ENCODE measurements at places on chromosomes 11 and 22. TPM values are rescaled to one million over a fixed set of nuclear protein-coding genes. Genes with fewer than 3 reads are reported as not detected.

CHRM1 gene
- 107 TPM for total RNA-seq

OR52N4 gene
- total RNA-seq, result not detected

RIC3 gene
- total RNA-seq, result 25.0 TPM

RTN4RL2 gene
- total RNA-seq, result 0.51 TPM

ADAMTS15 gene
- total RNA-seq, result 1.5 TPM

GNB1L gene
- total RNA-seq, result 5.6 TPM

OR4A16 gene
- not detected for total RNA-seq

GRCh38 chr11:96154802-96155520, 188.0 kb downstream of the MAML2 start:
- no peak for DNase-seq
- H3K36me3 ChIP-seq, result no peaks in the 10 kb centered on the region
- peaks cover 16% of the 10 kb centered on the region for H3K4me1 ChIP-seq

DNA sequence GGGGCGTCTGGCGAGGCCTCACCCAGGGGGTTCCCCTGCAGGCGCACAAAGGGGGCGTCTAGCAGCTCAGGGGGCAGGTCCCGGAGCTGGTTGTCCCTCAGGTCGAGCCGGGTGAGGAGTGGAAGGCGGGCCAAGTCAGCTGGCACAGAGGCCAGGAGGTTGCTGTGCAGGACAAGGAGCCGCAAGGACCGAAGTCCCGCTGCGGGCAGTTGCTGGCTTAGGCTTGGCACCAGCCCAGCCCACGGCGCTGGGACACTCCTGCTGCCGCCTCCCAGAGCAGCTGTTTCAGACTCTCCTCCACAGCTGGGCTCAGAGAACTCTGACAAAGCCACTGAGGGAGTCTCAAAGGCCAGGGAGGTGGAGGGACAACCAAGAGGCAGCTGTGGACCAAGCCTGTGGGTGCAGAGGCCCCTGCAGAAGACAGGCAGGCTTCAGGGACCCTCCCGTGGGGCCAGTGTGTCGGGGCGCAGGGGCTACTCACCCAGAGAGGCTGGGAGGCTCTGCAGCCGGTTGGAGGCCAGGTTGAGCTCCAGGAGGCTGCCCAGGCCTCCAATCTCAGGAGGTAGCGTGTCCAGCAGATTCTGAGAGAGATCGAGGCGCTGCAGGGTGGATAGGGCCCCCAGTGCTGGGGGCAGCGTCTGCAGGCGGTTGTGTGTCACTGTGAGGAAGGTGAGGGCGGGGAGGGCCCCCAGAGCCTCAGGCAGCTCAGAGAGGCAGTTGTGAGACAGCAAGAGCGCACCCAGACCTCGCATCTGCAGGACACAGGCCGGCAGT, 2.2 kb downstream of the PIDD1 start:
- H3K36me3 ChIP-seq, result no peaks in the 10 kb centered on the region
- H3K27me3 ChIP-seq, result no peaks in the 10 kb centered on the region
- DNase-seq, result no peak
- H3K4me3 ChIP-seq, result no peak overlapping the region

GRCh38 chr11:68399916-68400315, 60.6 kb upstream of the PPP6R3 start:
- peaks cover 7% of the 10 kb centered on the region for H3K36me3 ChIP-seq
- peaks cover 19% of the 10 kb centered on the region for H3K4me1 ChIP-seq
- H3K27ac ChIP-seq, result peak overlapping the region; percentile 64
- H3K4me3 ChIP-seq, result no peak overlapping the region
- no peak for DNase-seq
- H3K27me3 ChIP-seq, result no peaks in the 10 kb centered on the region

- no peaks in the 10 kb centered on the region for H3K36me3 ChIP-seq
- no peak overlapping the region for H3K27ac ChIP-seq
- no peak for DNase-seq
- no peaks in the 10 kb centered on the region for H3K4me1 ChIP-seq
- no peak overlapping the region for H3K4me3 ChIP-seq
These were observed 7.8 kb upstream of the MMP3 start for GRCh38 chr11:102850973-102851745.

GRCh38 chr11:115930886-115931547, 426.8 kb upstream of the CADM1 start:
- no peak overlapping the region for H3K27ac ChIP-seq
- H3K4me3 ChIP-seq, result no peak overlapping the region
- DNase-seq, result no peak
- no peaks in the 10 kb centered on the region for H3K4me1 ChIP-seq

DNA sequence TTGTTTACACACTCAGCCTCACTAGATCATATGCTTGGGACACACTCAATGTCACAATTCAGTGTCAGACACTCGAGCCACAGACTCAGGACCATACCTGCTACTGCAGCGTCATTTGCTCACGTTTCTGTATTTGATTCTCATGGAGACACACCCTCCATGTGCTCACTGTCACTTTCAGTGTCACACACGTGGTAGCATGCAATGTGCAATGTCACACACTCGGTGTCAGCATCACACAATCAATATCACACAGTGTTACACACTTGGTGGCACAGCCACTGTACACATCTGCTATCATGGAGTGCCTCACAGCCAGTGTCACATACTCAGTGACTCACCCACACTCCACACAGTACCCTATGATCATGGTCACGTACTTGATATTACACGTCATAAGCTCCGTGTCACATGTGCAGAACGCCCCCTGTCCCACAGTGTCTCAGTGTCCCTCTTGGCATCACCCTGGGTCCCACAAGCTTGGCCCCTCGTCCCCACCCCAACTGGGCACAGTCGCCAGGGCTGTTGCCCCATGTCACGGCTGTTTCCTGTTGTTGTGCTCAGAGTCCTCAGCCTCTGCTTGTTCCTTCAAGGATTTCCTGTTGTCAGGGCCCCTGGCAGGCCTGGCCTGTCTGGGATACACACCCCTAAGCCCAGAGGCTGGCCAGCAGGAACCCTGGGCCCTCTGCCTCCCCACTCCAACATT, 49.6 kb downstream of the PDE2A start:
- H3K4me3 ChIP-seq, result no peak overlapping the region
- H3K27me3 ChIP-seq, result no peaks in the 10 kb centered on the region
- H3K4me1 ChIP-seq, result peaks cover 11% of the 10 kb centered on the region
- H3K27ac ChIP-seq, result peak overlapping the region; percentile 57
- DNase-seq, result no peak
- H3K36me3 ChIP-seq, result no peaks in the 10 kb centered on the region

DNA sequence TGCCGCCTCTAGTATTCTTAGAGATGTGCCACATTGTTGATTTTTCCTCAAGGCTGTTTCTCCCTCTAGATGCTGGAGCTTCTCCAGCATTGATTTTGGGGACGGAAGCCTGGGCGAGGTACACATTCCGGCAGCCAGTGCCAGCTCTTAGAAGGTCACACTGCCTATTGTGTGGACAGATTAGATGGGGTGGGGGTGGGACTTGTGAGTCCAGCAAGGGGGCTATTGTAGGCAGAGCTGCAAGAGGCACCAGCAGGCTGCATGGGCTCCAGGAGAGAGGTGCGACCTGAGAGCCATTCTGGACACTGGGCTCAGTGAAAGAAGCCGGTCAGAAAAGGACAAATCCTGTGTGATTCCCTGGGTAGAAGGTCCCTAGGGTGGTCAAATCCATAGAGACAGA, 12.4 kb downstream of the C11orf21 start:
- no peak overlapping the region for H3K27ac ChIP-seq
- H3K4me1 ChIP-seq, result no peaks in the 10 kb centered on the region
- H3K4me3 ChIP-seq, result no peak overlapping the region
- DNase-seq, result no peak

DNA sequence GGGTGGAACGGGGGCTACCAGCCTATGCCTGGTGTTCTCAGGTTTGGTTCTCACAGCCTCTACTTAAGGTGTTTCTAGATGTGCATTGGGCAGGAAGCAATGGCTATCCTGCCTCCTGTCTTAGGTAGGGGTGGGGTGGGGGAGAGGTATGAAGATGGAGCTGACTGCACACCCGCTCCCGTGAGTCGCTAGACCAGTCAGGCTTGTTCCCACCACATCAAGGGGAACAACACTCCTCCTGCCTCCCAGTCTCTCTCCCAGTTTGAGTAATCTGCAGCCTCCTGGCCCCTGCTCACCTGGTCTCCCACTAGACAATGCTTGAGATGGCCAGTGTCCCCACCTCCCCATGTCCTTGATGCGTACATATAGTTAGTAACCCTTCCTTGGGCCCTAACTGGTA, 79.3 kb upstream of the TENM4 start:
- no peaks in the 10 kb centered on the region for H3K4me1 ChIP-seq
- H3K4me3 ChIP-seq, result no peak overlapping the region

DNA sequence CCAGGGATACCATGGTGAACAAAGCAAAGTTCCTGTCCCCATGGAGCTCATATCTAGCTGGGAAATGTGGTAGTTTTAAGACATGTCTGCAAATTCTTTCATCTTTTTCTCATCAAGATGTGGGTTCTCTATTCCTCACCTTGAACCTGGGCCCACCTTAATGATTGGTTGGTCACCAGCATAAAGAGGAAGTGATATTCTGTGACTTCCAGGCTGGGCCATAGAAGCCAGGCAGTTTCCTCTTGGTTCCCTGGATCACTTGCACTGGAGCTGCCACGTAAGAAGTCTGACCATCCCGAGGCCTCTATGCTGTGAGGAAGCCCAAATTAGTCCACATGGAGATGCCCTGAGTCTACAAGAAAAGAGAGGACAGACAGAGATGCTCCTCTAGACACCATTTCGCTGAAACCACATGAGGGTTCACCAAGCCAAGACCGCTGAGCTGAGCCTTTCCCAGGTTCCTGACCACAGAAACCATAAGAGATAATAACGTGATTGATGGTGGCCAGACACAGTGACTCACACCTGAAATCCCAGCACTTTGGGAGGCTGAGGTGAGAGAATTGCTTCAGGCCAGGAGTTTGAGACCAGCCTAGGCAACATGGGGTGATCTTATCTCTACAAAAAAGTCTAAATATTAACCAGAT, 119.5 kb upstream of the ISX start:
- H3K4me3 ChIP-seq, result no peak overlapping the region
- no peaks in the 10 kb centered on the region for H3K27me3 ChIP-seq
- no peak overlapping the region for H3K27ac ChIP-seq
- no peaks in the 10 kb centered on the region for H3K4me1 ChIP-seq

GRCh38 chr11:108551651-108552462, 41.7 kb downstream of the EXPH5 start:
- H3K36me3 ChIP-seq, result no peaks in the 10 kb centered on the region
- no peak overlapping the region for H3K4me3 ChIP-seq
- DNase-seq, result no peak
- H3K27ac ChIP-seq, result peak overlapping the region; percentile 74
- no peaks in the 10 kb centered on the region for H3K4me1 ChIP-seq
- no peaks in the 10 kb centered on the region for H3K27me3 ChIP-seq

- H3K27ac ChIP-seq, result no peak overlapping the region
- H3K27me3 ChIP-seq, result peaks cover 3% of the 10 kb centered on the region
- H3K36me3 ChIP-seq, result no peaks in the 10 kb centered on the region
- H3K4me3 ChIP-seq, result no peak overlapping the region
- H3K4me1 ChIP-seq, result peaks cover 6% of the 10 kb centered on the region
These were observed 1.7 kb downstream of the TTLL8 start for GRCh38 chr22:50056214-50056972.

DNA sequence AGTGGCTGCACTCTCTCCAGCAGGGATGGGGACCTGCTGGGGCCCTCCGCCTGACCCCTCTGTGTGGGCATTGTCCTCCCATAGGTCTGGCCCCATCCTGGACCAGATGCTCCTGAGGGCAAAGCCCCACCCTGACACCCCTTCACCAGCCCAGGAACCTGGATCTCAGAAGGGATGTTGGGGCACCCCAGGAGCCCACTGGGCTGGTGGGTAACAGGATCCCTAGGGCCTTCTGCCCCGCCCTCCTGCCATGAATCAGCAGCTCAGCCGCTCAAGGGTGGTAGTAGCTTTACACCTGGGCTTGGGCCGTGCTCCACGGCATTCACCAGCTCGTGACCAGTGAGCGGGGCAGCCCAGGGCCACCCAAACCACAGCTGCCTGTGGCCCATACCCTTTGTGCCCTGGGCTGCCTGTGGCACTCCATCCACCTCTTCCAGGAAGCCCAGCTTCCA, 1.0 kb upstream of the MAPK12 start:
- no peak overlapping the region for H3K27ac ChIP-seq
- H3K27me3 ChIP-seq, result no peaks in the 10 kb centered on the region
- H3K4me3 ChIP-seq, result no peak overlapping the region

GRCh38 chr11:124454552-124454951, 9.1 kb upstream of the OR8B8 start:
- H3K27me3 ChIP-seq, result no peaks in the 10 kb centered on the region
- H3K4me1 ChIP-seq, result no peaks in the 10 kb centered on the region
- DNase-seq, result no peak
- no peak overlapping the region for H3K4me3 ChIP-seq

DNA sequence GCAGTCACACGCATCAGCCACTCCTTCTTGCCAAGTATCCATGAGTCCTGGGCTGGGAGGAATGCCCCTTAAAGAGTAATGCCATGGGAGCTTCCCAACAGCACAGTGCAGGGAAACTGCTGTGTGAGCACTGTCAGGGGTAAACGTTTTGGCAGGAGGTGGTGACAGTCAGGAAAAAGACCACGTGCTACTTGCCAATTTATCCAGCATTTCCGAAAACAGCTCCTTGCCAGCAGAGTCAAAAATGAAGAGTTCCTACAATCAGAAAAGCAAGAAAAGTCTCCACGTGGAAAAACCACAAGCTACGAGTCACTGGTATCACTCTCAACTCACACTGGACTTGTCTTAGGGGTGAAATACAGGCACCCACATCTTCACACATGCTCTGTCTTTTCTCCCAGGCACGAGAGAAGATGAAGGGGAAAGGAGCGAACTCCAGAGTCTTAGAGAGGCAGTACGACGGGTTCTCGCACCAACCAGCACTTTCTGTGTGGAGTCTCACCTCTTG, 9.9 kb downstream of the IFT27 start:
- no peak overlapping the region for H3K27ac ChIP-seq
- no peaks in the 10 kb centered on the region for H3K36me3 ChIP-seq
- no peak for DNase-seq
- H3K4me1 ChIP-seq, result no peaks in the 10 kb centered on the region

GRCh38 chr11:99069856-99070444, 49.2 kb downstream of the CNTN5 start:
- H3K4me1 ChIP-seq, result no peaks in the 10 kb centered on the region
- no peak overlapping the region for H3K27ac ChIP-seq
- H3K4me3 ChIP-seq, result peak overlapping the region; percentile 1
- DNase-seq, result no peak
- no peaks in the 10 kb centered on the region for H3K36me3 ChIP-seq
- H3K27me3 ChIP-seq, result no peaks in the 10 kb centered on the region

GRCh38 chr22:40128989-40129388, 48.7 kb upstream of the TNRC6B start:
- DNase-seq, result no peak
- no peaks in the 10 kb centered on the region for H3K27me3 ChIP-seq
- no peak overlapping the region for H3K27ac ChIP-seq
- H3K4me3 ChIP-seq, result no peak overlapping the region
- H3K4me1 ChIP-seq, result no peaks in the 10 kb centered on the region
- H3K36me3 ChIP-seq, result no peaks in the 10 kb centered on the region

All from prostate gland (tissue), 2 donors.